GOT3 (cell line): ENCODE measurements at places on chromosomes 13 and 19.

DNA sequence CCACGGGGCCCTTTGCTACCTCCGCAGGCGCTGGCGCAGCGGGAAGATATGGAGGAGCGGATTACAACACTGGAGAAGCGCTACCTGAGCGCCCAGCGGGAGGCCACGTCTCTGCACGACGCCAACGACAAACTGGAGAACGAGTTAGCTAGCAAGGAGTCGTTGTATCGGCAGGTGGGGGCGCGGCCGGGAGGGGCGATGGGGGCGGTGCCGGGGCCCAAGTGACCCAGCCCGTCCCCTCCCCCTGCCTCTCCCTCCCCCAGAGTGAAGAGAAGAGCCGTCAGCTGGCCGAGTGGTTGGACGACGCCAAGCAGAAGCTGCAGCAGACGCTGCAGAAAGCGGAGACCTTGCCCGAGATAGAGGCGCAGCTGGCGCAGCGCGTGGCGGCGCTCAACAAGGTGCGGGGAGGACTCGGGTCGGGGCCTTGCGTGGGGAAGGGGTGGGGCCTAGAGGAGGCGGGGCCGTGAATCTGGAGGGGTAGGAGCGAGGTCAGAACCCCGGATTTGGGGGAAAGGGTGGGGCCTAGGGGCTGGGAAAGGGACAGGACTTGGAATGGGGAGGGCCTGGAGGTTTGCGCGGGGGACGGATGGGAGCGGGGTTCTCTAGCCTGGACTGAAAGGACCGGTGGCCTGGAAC lies 13.7 kb downstream of the PPFIA3 start:
- no peak for DNase-seq

DNA sequence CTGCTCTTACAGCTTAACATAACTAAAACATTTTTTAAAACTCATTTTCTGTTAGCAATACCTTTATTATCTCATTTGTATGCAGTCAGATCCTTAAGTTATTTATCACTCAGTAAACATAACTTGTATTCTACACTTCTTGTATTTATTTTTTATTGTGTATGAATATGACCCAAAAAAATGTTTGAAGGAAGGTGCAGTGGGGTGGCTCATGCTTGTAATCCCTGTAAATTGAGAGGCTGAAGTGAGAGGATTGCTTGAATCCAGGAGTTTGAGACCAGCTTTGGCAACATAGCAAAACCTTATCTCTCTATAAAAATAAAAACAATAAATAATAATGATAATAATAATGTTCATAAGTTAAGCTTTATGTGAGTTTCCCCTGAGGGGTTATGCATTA lies 1004.8 kb downstream of the SLITRK5 start:
- DNase-seq, result no peak

GRCh38 chr19:33998302-33998701 lies 174.0 kb upstream of the LSM14A start:
- no peak for DNase-seq

DNA sequence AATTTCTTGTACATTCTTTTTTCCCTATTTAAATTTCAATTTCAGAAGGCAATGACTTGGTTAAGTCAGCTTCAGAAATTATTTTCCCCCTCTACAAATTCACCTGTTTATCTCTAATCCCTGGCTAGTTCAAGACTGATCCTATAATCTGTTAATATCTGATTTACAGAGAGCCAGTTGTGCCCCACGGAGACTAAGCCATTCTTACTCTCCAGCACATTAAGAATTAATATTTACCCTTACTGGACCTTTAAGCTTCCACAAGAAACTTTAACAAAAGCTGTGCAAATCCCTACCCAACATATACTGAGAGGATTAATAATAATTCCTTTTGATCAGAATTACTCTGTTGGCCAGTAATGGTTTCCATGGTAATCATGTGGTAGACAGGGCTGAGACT lies 786.2 kb downstream of the PCDH9 start:
- DNase-seq, result no peak

GRCh38 chr13:101535192-101535746 lies 82.8 kb downstream of the ITGBL1 start:
- DNase-seq, result no peak

DNA sequence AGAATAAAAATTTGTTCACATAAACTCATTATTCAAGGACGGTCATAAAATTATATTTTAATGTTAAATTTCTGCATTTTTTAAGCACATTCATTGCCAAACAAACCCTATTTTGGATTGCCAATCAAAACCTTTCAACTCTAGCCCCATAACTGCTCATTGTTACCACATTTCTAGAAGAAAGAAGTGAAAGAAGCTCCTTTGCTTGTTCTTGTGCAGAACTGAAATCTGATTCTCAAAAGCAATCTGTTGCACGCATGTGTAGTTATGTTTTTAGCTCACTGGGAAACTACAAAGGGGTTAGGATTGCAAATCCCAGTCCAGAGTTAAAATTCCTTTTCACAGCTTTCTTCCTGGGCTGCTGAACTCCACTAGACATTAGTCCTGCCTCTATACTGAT lies 109.5 kb upstream of the MIR17HG start:
- no peak for DNase-seq

- DNase-seq, result no peak
These were observed 4.0 kb upstream of the MAST3 start for GRCh38 chr19:18093439-18094161.

GRCh38 chr13:51271528-51272085 lies 49.4 kb downstream of the FAM124A start:
- no peak for DNase-seq

DNA sequence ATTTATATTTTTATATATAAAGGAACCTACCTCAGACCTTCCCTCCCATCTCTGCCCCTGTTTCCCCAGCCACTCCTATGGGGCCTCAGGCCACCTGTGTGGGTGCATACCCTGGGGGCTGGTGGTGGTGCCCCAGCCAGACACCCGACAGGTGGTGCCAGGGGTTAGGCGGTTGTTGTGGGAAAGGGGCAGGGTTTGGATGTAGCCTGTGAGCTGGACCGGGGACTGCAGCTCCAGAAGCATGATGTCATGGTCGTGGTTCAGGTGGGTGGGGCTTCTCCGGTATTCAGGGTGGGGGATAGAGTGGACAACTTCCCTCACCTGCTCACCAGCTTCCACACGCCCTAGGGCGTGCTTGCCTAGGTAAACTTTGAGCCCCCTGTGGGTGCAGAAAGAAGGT lies 5.2 kb downstream of the KLK13 start:
- DNase-seq, result no peak

DNA sequence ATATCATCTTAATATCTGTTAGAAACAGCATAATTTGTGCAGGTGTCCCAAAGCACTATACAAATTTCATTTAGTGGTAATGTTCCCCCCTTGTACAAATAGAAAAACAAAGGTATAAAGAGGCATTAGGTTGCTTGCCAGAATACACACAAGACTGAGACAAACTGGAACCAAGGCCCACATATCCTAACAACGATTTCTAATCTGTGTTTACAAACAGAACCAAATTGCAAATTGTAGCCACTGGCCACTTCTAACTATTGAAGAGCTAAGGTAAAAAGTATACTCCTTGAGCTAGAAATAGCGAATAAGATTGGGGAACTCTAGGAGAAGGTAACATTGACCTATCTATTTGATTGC lies 526.1 kb downstream of the KLF12 start:
- no peak for DNase-seq

- DNase-seq, result no peak
These were observed 66.8 kb upstream of the MCF2L start for GRCh38 chr13:112902101-112902651.

- no peak for DNase-seq
These were observed 8.1 kb upstream of the NKPD1 start for GRCh38 chr19:45168767-45169351.

DNA sequence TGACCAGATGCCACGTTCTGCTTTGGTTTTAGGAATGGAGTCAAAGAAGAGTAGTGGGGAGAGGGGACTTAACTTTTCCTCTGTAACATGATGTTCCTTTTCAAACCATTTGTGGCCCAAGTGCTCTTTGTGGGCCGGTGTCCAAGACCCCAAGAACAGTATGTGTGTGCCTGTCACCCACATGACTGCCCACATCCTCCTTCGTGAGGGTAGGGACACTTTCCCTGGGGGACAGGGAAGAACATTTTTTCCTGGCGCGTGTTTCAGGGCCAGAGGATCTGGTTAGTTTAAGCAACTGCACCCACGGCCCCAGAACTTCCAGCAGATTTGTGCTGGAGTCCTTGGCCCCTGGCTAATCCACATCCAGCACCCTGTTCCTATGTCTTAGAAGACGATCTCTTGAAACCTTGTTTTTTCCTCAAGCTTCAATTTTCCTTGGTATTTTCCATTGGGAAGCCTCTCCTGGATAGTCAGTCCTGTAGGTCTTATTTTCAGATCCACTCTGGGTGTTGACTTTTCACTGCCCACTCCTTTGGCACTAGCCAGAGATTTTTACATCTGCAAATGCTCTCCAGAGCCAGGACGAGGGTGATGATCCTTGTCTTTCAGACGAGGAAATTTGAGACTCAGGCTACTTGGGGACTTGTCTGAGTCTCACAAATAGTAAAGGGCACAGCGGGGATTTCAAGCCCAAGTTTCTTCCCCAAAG lies 10.8 kb upstream of the CCDC97 start:
- DNase-seq, result no peak

GRCh38 chr19:2540646-2541454 lies 64.9 kb downstream of the GADD45B start:
- DNase-seq, result peak; percentile 77

- DNase-seq, result no peak
These were observed 451.7 kb downstream of the EFNB2 start for GRCh38 chr13:106083620-106084350.

DNA sequence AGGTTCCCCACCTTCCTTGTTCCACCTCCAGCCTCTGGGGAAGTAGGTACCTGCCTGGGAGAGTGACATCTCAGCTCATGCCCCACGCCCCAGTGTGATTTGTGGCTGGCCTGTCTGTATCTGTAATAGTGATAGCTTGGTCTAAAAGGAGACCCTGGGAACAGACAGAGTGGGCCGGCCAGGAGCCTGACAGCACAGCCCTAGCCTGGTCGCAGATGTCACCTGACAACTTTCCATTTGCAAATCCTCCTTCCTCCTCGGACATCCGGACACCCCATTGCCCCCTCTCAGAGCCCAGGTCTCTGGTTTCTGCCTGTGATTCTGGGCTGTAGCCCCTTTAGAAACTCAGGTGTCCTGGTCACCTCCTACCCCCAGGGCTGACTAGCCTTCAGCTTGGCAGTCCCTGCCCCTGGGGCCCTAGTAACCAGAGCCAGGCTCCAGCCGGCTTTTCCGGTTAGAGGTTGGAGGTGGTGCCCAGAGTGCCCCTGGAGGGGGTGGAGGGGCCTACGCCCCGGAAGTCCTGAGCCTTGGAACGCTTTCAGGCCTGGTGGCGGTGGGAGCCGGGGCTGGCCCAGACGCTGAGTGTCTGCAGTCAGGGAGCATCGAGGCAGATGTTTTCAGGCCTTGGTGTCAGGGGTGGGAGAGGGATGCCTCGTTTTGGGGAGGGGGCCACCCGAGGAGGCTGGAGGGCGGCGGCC lies 6.5 kb downstream of the LRRC8E start:
- no peak for DNase-seq

- no peak for DNase-seq
These were observed 9.6 kb downstream of the IRGC start for GRCh38 chr19:43725468-43725867.

DNA sequence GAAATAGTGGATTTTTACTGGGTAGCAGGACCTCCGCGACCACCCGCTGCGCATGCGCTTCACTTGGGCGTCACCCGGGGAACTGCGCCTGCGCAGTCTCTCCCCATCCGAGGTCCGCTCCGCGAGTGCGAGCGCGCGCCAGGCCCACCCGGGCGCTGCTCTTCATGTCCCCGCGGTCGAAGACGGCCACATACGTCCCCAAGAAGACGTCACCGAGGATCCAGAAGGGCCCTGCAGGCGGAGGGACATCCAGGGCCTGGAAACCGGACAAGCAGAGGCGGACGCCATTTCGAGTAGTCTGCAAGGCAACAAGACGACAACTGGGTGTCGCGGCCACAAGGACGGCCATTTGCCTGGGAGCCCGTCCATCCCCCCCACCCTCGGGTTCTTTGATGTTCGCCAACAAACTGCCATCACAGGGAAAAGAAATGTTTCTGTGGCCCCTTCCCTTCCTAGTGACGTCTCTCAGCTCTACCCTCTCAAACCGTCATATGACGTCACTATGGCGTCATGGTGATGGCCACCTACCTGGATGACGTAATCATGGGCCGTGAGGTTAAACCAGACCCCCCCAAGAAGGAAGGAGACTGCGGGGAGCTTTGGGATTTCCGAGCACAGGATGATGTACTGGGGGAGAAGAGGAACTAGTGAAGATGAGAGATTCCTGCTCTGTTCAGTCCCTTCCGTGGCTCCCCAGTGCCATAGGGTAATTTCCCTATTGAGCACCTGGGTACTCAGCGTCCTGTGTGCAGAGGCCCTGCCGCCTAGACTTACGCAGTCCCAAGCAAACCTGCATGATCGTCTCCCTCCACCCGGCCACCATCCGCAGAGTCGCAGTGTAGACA lies 6.7 kb downstream of the NAPSA start:
- peak; percentile 46 for DNase-seq

DNA sequence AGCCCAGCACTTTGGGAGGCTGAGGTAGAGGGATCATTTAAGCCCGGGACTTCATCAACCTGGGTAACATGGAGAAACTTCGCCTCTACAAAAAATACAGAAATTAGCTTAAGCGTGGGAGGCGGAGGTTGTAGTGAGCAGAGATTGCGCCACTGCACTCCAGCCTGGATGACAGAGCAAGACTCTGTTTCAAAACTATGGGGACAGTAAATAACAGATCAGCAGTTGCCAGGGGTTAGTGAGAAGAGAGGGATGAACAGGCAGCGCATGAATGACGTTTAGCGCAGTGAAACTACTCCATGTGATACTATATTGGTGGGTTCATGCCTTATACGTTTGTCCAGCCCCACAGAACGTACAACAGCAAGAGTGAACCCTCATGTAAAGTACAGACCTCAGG lies 7.1 kb upstream of the ICAM3 start:
- no peak for DNase-seq

DNA sequence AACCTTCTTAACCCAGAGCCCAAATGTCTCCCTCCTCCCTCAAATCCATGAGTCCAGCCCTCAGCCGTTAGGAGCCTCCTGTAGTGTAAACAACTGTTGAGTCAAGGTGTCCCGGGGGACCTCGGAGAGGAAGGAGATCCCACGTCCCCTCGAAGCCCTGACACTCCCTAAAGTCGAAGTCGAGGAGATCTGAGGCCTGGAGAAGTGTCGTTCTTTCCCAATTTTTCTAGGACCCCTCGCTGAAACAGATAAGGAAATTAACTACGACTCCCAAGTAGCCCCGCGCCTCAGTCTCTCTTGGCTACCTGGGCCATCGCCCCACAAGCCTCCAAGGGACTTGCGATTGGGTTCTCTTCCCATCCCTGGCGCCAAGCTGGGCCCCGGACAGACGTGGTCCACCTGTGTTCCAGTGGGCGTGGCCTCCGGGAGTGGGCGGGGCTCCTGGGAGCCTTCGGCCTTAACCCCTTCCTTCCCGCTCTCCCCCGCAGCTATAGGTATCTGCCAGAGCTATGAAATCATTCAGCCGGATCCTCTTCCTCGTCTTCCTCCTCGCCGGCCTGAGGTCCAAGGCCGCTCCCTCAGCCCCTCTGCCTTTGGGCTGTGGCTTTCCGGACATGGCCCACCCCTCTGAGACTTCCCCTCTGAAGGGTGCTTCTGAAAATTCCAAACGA lies 869 bp downstream of the GFY start:
- no peak for DNase-seq

- no peak for DNase-seq
These were observed 5.3 kb upstream of the HCN2 start for GRCh38 chr19:584240-585001.
